ENCODE measurements at places on chromosomes 7 and 10.

- DNase-seq: no peak
Measured at GRCh38 chr7:55509322-55509721, 63.0 kb downstream of the VOPP1 start.

DNA sequence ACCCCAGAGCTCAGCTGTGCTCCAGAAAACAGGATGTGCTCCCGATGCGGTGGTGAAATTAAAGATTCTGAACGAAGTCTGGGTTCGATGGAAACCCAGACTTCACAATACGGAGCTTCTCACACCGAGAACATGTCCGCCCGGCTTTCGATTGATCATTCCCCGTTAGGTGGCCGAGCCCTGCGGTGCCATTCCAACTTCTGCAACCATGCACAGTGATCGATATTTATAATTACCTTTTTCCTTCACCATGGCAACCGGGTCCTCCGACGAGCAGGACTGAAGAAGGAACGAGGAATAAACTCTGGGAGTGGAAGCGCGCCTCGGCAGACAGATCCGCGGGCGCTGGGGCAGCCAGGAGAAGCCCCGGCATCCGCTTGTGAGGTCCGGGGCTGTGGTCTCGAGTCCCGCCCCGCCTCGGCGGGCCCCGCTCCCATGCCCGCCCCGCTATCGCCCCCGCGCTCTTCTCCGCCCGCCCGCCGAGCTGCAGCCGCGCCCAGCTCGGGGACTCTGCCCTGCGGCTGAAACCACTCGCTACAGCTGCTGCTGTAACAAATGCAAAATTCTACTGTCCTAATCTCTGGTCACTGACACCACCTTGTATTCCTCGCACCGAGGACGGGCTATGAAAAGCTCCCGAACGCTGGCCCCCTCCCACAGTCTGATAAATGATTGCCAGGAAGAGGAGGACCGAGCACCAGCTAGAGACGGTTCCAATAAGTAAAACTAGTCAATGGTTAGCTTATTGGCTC, 26.2 kb downstream of the ABLIM1 start:
- DNase-seq: peak; percentile 60

- DNase-seq: no peak
Measured at GRCh38 chr7:44097064-44097932, 6.8 kb upstream of the AEBP1 start.

DNA sequence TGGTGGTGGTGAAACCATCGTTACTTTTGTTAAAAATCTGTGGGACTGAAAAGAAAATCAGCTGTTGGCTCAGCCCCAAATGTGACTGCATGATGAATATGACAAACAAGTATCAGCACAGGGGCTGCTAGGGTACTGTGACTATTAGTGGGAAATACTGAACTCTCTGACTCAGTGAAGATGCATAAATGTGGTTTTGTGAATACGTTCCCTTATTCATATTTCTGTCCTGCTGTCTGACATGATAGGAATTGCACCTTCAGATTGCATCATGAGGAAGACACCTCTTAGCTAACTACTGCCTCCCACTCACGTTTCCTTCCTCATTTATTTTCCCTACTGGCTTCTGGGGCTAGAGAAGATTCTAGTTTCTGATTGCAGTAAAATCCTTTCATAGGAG, 1.4 kb downstream of the CLEC5A start:
- DNase-seq: no peak

- no peak for DNase-seq
Measured at GRCh38 chr10:30364345-30365268, 15.5 kb upstream of the MTPAP start.
